ENCODE measurements at places on chromosomes 13 and 19.

GRCh38 chr13:43963726-43964125, 84.0 kb downstream of the LACC1 start:
- no peak for DNase-seq

DNA sequence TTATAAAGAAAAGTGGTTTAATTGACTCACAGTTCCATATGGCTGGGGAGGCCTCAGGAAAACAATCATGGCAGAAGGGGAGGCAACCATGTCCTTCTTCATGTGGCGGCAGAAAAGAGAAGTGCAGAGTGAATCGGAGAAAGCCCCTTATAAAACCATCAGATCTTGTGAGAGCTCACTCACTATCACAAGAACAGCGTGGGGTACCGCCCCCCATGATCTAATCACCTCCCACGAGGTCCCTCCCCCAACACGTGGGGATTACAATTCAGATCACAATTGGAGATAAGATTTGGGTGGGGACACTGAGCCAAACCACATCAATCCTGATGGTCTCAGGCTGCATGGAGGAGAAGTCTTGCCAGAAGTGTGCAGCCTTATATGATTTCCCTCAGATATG, 26.0 kb downstream of the TM9SF2 start:
- DNase-seq: no peak

DNA sequence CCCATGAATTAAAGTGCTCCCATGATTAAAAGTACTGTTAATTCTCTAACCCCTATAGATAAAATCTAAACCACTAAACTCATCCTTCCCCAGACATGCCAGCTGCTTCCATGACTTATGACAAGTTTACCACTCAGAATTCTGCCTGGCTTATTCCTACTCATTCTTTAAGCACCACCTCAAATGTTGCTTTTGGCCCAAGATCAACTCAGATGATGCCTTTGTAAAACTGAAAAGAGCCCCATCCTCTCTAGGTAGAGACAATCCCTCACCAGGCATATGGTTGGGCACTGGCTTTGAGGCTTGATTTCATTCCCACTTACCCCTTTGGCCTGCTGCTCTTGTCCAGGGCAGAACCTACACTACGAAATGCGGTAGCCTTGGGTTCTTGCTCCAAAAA, 250.0 kb downstream of the DNAJC15 start:
- no peak for DNase-seq

GRCh38 chr19:17754634-17755442, 3.6 kb downstream of the FCHO1 start:
- DNase-seq: no peak

GRCh38 chr13:83672612-83673011, 209.7 kb downstream of the SLITRK1 start:
- DNase-seq: no peak

GRCh38 chr19:49092686-49093085, 7.4 kb downstream of the SNRNP70 start:
- no peak for DNase-seq

GRCh38 chr19:3163230-3163886, 15.2 kb upstream of the S1PR4 start:
- peak; percentile 68 for DNase-seq

DNA sequence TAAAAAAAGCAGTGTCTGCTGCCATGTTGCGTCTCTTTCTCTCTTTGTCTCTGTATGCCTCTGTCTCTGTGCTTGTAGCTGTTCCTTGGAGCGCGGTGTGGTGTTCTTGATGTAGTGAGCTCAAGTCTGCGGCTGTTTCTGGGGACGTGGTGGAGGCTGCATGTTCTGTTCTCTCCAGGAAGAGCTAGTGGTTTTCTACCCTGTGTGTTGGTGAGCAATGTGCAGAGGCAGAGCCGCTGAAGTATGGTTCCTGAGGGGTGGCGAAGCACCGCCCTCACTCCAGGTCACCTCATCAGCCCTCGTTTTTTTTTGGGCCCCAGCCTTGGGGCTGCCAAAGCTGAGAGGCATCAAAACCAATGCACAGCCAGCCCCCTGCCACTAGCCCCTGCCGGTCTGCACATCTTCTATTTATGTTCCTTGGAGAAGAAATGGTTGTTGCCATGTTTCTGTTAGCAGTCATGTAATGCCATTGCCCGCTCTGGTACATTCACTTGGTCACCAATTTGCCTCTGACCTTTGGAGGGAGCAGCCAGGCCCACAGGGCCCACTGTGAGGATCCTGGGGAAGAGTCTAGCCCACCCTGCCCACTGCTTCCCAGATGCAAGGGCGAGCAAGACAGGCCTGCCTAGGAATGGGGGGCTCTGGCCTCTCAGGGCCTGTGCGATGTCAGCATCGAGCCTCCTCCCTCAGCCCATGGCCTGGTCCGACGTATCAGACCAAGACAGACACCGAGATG, 7.2 kb downstream of the HNRNPL start:
- DNase-seq: no peak

DNA sequence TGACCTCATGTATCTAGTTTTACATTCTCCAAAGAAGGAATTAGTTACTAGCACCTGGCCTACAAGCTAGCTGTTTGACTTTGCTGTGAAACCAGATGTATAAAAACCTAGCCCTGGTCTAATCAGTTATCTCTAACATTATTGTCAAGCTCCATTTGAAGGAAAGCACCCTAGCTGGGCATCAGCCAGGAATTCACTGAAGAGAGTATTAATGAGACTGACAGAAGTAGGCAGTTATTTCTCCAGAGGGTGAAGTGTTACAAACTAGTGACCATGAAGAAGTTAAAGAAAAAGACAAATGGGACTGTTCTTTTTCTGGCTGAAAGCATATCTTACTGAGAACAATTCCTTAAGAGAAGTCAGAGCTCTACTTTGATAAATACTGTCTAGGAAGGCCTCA, 2529.3 kb upstream of the PCDH20 start:
- no peak for DNase-seq

DNA sequence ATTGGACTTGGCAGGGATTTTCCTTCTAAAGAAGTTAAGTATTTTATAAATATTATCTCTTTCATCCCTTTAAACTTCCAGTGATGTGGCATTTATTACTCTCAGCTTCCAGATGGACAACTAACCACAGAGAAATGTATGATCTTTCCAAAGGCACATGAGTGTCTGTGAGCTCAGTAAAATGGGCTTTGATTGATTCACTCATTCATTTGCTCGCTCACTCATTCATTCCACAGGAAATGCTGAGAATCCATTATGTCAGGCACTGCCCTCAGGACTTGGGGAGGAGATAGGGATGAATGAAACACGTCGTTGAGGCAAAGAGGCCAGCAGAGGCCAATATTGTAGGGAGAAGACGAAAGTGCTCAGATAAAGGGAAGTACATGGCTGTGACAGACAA, 359.3 kb downstream of the EFNB2 start:
- no peak for DNase-seq

- DNase-seq: no peak
Observed at GRCh38 chr19:55546822-55547614, 1.7 kb upstream of the SBK3 start.

DNA sequence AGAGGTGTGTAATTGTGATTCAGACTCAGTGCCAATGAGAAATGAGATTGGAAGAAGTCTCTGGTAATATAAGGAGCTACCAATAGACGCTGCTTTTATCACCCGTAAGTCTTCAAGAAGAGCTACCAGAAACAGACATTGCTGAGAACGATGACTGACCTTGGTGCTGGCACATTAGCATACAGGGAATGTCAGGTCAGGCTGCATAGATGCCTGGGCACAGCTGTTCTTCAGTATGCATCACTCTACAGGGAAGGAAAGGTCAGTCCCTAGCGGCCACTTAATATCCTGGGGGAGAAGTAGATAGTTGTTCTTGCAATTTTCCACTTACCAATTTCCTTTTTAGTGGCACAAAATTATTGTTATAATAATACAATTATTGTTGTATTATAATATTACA, 380.4 kb downstream of the PCDH9 start:
- DNase-seq: no peak

DNA sequence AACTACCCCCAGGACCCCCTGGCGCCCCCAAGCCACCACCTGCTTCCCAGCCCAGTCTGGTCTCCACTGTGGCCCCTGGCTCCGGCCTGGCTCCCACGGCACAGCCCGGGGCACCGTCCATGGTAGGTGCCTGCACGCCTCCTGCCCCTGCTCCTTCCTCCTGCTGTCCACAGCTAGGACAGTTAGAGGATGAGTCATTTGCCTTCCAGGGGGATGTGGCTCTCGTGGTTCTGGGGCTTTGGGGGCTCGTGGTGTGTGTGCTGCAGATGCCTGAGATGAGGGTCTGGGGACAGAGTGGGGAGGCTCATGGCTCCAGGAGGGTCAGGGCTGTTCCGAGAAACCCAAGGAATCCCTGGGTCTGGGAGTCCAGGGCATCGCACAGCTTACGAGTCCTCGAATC, 12.7 kb downstream of the MED25 start:
- no peak for DNase-seq

DNA sequence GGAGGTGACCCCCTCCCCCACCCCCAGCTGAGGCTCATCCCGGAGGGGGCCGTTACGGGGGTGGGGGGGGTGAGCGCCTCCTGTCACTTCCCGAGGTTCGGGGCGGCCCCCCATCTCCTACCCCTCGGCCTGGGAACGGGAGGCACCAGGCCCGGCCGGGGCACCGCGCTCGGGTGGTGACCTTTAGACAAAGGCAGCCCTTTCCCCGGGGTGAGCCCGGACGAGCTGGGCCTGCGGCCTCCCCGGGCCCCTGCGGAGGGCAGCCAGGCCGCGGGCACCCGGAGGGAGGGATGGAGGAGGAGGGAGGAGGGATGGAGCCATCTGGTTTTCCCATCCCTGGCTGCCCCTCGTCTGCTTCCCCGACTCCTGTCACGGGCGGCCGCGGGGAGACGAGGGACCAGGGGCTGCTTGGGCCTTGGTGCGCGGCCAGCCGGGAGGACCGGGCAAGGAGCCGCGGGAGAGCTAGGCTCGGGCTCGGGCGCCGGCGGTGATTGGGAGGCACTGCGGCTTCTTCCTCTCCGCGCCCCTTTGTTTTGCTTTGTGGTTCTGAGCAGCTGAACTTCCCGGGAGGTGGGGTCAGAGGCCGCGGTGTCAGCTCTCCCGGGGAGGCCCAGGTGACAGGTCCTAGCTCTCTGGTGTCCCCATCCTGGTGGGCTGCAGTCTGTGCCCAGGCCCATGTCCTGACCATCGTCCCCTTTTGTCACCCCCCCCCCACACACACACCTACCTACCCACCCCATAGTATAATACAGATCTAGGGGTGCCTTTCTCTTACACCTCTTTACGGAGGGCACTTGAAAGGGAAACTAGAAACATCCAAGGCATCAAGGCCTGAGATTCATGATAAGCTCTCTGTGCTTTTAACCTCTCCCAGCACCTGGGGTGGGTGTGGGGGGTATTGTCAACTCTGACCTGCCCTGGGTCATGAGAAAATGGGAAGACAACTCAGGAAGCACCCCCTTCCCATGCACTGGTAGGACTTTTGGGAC, 1.3 kb downstream of the BICRA start:
- no peak for DNase-seq

GRCh38 chr13:53946500-53946899, 917.9 kb downstream of the OLFM4 start:
- DNase-seq: no peak

DNA sequence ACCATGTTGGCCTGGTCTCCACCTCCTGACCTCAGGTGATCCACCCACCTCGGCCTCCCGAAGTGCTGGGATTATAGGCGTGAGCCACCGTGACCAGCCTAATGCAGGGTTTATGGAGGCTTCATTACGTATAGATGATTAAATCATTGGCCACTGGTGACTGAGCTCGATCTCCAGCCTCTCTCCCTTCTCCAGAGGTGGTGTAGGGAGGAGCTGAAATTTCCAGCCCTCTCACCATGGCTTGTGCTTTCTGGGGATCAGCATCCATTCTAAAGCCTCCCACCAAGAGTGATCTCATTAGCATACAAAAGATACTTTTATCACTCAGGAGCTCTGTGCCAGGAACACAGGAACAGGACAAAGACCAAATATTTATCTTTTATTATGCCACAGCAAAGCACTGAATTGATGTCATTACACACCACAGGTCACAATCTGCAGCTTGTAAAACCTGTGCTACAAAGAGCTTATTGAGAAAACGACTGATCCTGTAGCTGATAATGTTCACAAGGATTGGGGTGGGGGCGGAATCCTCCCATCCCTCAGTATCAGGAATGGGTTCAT, 32.4 kb downstream of the RHPN2 start:
- no peak for DNase-seq

DNA sequence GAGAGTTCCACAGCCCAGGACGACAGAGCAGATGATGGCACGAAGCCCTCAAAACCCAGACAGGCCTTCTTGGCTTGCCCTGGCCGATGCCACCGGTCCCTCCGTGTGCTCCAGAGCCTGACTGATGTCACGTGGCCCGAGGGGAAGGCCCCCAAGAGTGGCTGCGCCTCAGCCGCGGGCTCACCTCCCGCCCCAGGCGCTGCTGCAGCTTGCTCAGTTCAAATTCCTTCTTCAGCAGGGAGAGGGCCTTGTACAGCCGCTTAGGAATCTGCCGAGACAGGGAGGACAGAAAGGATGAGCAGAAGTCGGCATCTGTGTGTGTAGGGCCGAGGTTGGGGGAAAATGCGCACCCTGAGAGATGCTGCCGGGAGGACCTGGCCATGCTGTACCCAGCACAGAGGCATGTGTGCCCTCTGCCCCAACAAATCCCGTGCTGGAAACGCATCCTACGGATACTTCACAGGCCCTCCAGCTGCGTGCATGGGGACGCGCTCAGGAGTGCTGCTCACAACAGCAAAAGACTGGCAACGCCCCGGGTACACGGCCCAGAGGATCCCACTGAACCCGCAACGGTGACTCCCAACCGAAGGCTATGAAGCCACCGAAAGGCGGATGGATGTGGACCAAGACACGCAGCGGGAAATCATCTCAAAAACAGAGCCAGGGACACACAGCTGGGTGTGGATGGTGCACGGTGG, 12.9 kb downstream of the LONP1 start:
- no peak for DNase-seq

- DNase-seq: no peak
Observed at GRCh38 chr13:98451676-98452470, 125.0 kb downstream of the STK24 start.

- no peak for DNase-seq
Observed at GRCh38 chr19:51194527-51195315, 30.2 kb upstream of the CD33 start.

GRCh38 chr19:5062799-5063198, 93.9 kb downstream of the KDM4B start:
- DNase-seq: no peak

DNA sequence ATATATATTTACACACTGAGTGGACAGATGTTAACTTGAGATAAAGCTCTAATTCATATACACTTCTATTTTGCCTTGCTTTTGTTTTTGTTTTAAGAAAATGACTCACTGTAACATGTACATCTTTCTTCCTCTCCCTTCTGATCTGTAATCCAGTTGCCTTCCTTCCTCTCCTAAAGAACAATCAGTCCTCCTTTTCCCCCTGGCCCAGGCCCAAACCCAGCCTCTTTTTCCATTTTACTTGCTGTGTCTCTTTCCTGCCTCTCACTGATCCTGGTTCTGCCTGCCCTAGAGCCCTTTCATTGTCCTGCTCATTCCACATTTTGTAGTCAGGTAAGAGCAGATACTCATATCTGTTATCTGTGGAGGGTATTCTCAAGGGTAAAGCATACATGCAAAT, 50.8 kb downstream of the ZAR1L start:
- DNase-seq: peak; percentile 75

GRCh38 chr13:98798849-98799645, 46.6 kb upstream of the SLC15A1 start:
- DNase-seq: no peak

Data from suprapubic skin (tissue), 4 donors.